ENCODE measurements at places on chromosomes 7 and 10. TPM values are rescaled to one million over a fixed set of nuclear protein-coding genes. Genes with fewer than 3 reads are reported as not detected.

DNA sequence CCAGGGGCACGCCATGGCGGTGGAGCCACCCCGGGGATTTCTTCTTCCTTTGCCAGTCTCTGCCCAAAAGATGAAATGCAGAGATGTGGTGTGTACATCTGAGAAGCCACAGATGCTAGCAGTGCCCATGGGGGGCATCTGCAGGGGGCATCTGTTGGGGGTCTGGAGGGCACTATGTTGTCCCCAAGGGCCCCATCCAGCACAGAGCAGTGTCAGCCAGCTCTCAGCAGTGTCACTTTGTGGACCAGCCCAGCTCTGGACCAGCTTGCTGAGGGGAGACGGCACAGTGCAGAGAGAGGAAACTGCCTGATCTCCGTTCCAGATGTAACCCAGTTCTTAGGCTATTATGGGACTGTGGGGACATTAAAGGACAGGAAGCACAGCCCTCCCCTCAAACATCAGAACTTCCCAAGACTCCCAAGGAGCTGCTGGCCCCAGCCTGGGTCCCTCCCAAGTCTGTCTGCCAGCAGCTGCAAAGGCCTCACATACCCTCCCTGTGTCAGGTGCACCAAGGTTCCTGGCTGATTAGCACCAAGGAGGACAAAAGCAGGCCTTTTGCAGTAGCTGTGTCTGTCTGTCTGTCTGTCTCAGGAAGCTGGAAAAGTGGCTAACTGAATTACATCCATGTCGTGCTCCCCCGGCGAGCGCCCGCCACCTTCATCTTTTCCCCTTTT is 536.5 kb downstream of the PTPRN2 start:
- no peak for DNase-seq

DNA sequence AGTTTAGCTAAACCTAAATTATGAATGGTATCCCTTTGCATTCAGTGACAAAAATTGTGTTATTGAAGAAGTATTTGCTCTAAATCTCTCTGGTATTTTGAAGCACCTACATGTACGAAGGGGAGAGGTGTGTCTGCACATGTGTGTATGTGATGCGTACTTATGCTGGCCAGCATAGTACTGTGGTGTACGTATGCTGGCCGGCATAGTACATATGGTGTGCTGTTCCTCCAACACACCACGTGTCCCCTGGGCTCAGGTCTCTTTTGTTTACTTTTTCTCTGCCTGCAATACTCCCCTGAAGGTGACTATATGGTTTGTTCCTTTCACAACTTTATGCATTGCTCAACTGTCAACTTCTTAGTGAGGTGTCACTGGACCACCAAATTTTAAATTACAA is 360.3 kb downstream of the CRPPA start:
- no peak for DNase-seq

- DNase-seq = no peak
These were observed 142.9 kb upstream of the AHR start for GRCh38 chr7:17155529-17155928.

DNA sequence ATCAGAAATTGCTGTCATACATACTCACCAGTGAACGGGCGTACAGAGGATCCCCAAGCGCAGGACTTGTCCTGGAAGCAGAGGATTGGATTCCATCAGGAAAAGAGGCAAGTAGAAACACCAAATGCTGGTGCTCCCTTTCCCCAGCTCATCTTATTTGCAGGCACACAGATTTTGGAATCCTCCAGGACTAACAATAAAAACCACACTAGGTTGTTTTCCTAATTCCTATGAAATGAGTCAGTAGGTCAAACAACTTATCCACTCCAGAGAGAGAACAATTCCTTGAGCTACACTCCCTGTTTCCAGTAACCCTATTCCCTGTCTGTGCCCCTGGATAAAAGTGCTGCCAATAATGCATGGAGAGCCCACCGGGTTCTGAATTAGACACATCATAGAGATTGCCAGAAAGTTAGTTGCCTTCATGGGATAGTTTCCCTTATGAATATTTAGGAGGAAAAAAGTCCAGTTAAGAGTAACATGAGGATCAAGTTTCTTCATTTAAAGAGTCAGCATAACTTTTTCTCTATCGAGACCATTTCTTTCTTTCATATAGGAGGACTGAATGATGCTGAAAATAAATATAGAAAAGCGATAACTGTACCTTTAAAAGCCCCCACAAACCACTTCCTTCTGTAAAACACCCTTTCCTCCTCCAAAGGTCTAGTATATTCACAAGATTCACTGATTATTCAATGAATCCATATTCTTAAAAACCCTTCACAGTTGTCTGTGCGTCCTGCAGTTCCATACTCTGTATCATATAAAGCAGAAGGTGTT is 178.3 kb upstream of the KLF14 start:
- no peak for DNase-seq

DNA sequence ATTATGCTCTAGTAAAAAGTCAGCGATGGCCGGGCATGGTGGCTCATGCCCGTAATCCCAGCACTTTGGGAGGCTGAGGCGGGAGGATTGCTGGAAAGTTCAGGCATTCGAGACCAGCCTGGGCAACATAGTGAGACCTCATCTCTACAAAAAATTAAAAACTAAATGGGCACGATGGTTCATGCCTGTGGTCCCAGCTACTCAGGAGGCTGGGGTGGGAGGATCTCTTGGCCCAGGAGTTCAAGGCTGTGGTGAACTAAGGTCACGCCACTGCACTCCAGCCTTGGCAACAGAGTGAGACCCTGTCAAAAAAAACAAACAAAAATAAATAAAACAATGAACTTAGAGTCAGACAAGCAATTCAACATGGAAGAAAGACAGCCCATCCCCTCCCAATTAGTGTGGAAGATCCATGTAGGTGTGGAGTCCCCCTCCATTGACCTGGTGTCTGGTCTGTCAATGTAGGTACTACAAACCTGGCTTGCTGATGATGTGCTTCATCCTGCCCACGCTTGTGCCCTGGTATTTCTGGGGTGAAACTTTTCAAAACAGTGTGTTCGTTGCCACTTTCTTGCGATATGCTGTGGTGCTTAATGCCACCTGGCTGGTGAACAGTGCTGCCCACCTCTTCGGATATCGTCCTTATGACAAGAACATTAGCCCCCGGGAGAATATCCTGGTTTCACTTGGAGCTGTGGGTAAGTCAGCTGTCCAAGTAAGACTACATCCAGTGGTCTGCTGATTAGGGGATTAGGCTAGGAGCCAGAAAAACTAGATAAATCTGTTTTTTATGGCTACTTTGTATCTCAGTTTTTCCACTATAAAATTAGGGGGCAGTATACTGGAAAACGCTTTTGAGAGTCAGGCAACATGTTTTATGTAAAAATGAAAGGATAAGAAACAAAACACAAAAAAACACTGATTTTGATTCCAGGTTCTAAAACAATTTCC is 9.3 kb downstream of the SCD start:
- DNase-seq = no peak

DNA sequence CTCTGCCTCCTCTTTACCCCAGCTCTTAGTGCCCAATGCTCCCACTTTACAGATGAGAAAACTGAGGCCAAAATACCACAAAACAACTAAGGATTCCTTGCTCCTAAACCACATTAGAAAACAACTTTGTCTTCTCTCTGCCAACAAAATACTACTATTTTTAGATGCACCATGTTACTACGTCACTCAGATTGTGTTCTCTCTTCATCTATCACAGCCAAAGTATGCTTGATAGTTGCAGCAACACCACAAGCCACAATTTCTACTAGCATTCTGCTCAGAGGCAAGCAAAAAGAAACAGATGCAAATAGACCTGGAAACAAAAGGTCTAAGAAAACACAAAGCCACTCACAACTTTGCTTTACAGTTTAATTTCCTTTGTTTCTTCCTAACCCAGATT is 3.3 kb upstream of the PDE1C start:
- no peak for DNase-seq

Gene HOXA4
- polyA plus RNA-seq = 23.4 TPM

- DNase-seq = no peak
These were observed 1009.2 kb downstream of the SORCS3 start for GRCh38 chr10:105650306-105650705.

Gene CASTOR2
- 4.3 TPM for polyA plus RNA-seq

DNA sequence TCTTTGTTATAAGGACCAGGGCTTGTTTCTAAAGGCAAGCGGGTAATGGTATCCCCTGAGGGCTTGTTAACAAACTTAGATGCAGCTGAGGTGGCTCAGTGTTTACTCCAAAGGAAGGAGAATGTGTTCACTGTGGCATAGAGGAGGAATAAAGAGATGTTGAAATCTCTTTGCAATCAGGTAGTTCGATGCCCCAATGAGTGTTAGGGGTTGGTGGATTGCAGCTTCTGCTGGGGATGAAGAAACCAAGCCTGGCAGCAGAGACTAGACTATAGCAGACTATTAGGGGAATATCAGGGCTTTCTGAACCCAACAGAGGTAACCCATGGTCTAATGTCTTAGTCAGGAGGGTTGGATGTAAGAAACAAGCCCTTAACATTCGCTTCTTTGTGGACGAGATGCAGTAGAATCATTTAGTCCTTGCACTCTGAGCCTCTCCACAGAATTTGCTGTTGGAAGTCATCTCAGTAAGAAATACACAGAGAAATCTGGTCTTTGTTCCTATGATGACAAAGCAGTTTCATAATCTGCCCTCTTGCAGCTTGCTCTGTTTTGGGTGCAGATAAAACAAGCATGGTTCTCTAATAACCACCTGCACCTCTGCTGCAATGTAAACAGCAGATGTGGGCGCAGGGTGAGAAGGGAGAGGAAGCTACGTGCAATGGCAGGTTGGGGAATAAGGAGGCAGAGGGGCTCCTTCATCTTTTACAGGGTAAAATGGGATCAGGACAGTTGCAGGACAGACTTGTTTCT is 108.6 kb downstream of the NRF1 start:
- no peak for DNase-seq

GRCh38 chr10:110017052-110017451 is 9.3 kb downstream of the ADD3 start:
- DNase-seq = no peak
